ENCODE measurements at places on chromosomes 6 and 20.
A peak's percentile ranks its signal among the peaks of the same experiment; 100 is the strongest.

DNA sequence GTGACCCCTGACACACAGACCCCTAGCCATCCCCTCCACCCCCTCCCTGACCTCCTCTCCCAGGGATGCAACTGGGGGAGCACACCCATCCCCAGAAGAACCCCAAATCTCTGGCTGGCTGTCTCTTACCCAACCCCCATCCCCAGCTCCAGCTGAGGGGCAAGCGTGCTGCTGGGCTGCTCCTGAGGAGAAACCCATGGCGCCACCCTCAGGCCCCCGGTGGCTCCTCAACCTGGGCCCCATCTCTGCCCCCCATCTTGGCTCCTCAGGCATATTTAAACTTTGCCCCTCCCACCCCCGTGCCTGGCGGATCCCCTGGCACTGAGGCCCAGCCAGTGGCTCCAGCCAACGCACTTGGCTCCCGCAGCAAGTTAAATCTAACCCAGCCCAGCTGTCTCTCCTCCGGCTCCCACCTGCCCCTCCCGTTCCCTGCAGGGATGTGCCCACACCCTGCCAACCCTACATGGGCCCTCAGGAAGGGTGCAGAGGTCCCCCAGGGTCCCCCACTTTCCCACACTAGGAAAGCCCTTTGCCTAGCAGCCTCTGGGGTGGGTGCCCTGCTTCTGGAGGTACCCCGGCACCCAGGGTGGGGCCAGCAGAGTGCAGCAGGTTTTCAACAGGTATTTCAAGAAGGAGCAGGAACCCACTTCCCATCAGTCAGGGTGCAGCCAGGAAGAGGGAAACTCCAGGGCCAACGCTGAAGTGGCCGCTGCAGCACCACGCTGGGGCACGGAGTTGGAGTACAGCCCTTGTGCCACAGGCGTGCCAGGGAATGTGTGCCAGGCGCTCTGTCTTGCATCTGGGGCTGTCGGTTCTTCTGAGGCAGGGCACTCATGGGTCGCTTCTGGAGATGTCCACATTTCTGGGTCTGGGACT, 5.3 kb upstream of the OSBPL2 start:
- no peak for DNase-seq

DNA sequence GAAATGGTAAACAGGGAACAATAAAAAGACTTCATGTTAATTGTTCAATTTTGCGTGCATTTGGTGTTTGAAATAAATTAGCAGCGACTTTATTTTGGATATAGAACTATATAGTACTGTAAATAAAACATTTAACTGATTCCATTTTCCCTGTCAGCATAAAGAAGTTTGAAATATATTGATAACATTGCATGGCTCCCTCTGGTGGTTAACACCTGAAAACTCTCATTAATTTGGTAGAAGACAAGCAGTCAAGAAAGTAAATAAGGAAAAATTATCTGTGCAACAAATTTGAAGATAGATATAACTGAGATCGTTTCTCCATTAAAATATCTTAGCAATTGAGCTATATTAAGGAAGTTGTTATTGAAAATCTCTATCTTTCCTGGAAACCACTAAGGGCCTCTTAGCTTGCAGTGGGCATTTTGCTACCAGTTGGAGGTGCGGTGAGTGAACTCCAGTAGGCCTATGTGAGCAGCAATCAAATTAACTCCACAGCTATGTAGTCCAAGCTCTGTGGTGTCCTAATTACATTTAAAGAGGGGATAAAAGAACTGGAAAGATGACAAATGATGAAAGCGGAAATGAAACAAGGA, 435.7 kb upstream of the FKBP1C start:
- DNase-seq: peak; percentile 24

DNA sequence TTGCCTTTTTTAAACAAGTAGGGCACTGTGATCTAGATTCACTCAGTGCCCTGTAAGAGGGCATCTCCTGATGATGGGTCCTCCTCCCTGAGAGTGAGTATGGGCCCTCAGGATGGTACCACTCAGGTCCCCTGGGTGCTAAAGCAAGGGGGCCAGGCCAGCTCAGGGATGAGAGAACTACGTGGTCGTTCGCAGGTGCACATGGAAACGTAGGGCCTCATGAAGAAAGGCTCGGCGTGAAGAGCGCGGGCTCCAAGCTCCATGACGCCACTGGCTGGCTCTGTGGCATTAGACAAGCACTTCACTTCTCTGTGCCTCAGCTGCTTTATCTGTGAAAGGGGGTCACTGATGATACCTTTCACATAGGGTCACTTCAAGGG, 50.7 kb downstream of the SYNJ2 start:
- DNase-seq: no peak

- DNase-seq: no peak
Measured at GRCh38 chr6:2061880-2062279, 183.5 kb downstream of the GMDS start.

DNA sequence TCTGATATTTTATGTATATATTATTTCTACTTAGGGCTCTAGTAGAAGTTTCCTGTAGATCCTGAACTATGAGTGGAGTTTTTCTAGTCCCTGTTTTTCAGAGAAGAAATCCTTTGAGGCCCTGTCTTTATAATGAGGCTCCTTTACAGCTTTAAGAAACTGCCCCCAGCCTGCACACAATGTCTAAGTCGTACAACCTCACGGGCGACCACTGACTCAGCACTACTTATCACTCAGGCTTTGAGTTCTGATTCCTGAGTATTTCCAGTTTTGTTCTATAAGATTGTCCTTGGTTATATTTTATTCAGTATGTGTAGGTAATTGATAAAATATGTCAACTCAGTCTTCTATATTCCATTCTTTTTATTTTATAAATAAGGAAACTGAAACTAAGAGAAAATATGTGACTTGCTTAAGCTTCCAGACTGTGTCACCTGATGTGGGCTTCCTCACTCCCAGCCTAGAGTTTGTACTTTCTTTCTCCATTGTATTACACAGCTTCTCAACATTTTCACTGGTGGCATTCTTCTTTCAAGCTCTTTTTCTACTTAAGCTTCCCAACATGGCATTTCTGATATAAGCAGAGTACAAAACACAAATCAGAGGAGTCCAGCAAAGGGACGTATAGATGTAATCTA, 167.0 kb downstream of the TBX18 start:
- no peak for DNase-seq

- DNase-seq: no peak
Measured at GRCh38 chr6:157529654-157530039, 148.7 kb downstream of the ZDHHC14 start.

DNA sequence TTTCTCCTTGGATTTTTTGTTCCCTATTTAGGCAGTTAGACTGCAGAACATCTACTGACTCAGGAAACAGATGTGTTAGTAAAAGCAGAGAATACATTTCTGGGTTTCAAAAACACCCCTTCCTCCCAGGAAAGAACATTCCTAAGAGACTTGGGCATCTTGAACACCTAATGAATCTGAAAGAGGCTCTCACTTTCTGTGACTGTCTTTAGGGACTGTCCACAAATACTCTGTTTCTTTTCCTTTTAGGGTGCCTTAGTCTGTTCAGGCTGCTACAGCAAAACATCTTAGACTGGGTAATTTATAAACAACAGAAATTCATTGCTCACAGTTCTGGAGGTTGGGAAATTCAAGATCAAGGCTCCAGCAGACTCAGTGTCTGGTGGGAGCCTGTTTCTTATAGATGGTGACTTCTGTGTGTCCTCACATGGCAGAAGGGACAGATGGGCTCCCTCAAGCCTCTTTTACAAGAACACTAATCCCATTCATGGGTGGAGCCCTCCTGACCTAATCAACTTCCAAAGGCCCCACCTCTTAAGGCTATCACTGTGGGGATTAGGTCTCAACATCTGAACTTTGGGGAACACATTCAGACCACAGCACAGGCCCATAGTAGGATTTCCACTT, 19.4 kb upstream of the CCN5 start:
- peak; percentile 49 for DNase-seq

GRCh38 chr6:79377047-79377446, 142.6 kb upstream of the HMGN3 start:
- DNase-seq: no peak

DNA sequence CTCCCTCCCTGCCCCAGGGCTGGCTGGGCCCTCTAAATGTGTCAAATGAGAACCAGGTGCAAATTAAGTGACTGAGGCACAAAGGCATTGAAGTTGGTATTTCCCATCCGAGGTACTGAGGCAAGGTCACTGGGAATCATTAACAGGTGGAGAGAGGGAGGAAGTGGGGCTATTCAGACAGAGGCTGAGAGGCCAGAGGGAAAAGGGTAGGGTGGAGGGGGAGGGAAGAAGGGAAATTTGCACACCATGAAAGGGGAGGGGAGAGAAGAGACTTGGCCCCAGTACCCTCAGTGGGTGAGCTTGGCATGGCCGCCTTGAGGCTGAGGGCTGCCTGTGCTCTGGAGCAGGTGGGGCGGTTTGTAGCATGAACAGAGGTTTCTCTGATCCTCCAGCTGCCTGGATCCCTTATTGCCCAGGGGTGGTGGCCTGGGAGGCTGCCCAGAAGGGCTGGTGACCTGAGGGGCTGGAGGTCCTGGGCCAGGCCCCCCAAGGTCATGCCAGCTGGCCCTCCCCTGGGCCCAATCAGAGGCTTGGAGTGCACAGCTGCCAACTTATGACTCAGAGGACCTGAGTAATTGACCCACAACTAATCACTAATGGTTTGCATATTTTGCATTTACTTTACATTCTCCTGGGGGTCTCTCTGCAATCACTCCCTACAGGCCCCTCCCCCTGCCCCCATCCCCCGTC, 40.3 kb upstream of the ZFAND3 start:
- DNase-seq: no peak

- DNase-seq: no peak
Measured at GRCh38 chr20:17381724-17382123, 149.5 kb downstream of the BFSP1 start.

GRCh38 chr6:89048985-89049384, 31.6 kb upstream of the PNRC1 start:
- DNase-seq: no peak

DNA sequence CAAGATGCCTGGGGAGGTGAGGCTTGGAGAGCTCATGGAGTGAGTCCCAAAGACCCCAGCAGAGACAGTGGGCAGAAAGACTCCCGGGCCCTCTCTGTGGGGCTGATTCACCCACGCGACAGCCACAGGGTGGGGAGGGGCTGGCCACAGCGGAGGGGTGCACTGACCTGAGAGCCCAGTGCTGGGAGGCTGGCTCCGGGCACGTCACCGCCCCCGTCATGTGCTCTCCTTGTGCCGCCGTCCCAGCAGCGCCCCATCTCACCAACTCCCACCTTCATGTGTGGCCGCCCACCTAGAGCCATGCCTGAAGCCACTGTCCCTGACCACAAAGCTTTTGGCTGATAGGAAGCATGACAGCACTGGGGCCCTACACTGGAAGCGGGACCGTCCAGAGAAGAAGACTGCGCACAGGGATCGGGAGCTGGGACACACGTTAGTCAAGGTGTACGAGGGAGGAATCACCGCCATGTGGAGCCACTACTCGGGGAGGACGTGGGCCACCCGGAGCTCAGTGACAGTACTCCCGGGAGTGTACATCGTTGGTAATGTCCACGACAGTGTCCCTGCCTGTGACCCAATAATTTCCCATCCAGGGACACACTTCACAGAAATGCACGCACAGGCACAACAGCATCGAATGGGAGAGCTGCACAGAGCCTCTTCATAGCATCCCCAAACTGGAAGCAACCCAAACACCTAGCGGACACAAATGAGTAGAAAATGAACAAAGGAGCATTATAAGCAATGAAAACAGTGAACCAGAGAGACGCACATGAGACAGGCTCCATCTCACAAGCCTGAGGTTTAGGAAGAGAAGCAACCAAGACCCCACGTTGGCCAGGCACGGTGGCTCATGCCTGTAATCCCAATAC, 28.4 kb upstream of the FOXC1 start:
- DNase-seq: no peak

GRCh38 chr20:40056171-40056570, 632.9 kb downstream of the MAFB start:
- DNase-seq: no peak

- DNase-seq: peak; percentile 72
Measured at GRCh38 chr6:36615018-36615761, 21.0 kb downstream of the SRSF3 start.

GRCh38 chr6:85459224-85459901, 9.5 kb downstream of the NT5E start:
- no peak for DNase-seq

GRCh38 chr6:11270030-11271027, 37.9 kb upstream of the NEDD9 start:
- no peak for DNase-seq

- DNase-seq: no peak
Measured at GRCh38 chr6:125859727-125860126, 69.0 kb downstream of the NCOA7 start.

DNA sequence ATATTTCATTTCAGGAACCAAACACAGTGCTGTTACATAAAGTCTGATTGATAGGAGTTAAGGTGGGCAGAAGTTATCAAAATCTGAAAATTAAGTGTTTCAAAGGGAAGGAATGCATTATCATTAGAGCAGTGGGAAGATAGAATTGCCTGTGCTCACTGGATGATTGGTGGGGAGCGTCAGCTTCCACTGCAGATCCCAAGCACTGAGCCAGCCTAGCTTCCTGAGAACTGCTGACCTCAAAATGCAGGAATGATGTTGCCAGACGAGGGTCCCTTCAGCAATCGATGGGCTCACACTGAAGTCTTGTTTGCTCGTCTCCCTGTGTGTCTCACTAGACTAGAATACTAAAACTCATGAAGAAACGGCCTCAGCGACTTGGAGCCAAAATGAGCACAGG, 110.0 kb upstream of the PHACTR1 start:
- no peak for DNase-seq

GRCh38 chr20:14866841-14867514, 529.6 kb upstream of the FLRT3 start:
- DNase-seq: no peak

GRCh38 chr20:36855241-36855657, 20.7 kb upstream of the TLDC2 start:
- no peak for DNase-seq

GRCh38 chr6:79605061-79605460, 26.1 kb upstream of the SH3BGRL2 start:
- DNase-seq: no peak

- peak; percentile 84 for DNase-seq
Measured at GRCh38 chr6:144104898-144105487, 9.6 kb upstream of the SF3B5 start.

GRCh38 chr20:48959899-48960550, 38.5 kb downstream of the ARFGEF2 start:
- DNase-seq: no peak

- DNase-seq: no peak
Measured at GRCh38 chr6:76831299-76831698, 632.0 kb downstream of the HTR1B start.

- no peak for DNase-seq
Measured at GRCh38 chr6:148064406-148065134, 278.1 kb upstream of the SASH1 start.

GRCh38 chr6:7238900-7239589, 74.0 kb downstream of the SSR1 start:
- peak; percentile 86 for DNase-seq

GRCh38 chr6:16871047-16871446, 109.8 kb upstream of the ATXN1 start:
- no peak for DNase-seq

Measured in GM12865 (cell line).